ENCODE measurements at places on chromosomes 5 and 9.

DNA sequence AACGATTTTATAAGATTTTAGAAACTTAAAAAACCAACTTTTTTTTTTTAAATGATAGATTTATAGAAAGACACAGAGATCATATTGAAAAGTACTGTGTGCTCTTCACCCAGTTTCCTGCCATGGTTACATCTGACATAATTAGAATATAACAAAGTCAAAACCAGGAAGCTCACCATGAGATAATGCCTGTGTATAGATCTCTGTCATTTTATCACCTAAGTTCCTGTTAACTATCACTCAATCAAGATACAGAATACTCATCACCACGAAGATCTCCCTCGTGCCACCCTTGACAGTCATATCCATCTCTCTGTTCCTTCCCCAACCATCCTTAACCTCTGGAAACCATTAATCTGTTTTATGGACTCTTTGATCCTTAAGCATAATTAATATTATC lies 39.1 kb downstream of the POC5 start:
- DNase-seq: no peak

- DNase-seq: no peak
Measured at GRCh38 chr9:21715408-21715807, 87.0 kb upstream of the MTAP start.

DNA sequence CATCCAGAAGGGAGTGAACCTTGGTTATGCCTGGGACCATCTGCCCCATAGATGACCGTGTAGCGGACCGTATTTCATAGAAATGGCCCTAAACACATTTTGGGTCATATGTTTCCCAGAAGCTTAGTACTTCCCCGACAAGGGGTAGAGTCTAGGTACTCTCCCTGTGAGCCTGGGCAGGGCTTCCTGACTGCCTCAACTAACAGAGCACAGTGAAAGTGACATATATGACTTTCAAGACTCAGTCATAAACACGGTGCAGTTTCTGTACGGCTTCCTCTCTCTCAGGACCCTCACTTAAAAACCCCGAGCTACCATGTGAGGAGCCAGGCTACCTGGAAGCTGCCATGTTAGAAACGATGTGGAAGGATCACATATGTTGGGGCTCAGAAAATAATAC lies 20.9 kb downstream of the C9orf57 start:
- DNase-seq: no peak

GRCh38 chr5:125575891-125576505 lies 829.6 kb upstream of the ZNF608 start:
- DNase-seq: no peak

GRCh38 chr9:71303351-71303750 lies 181.9 kb upstream of the TRPM3 start:
- DNase-seq: no peak

DNA sequence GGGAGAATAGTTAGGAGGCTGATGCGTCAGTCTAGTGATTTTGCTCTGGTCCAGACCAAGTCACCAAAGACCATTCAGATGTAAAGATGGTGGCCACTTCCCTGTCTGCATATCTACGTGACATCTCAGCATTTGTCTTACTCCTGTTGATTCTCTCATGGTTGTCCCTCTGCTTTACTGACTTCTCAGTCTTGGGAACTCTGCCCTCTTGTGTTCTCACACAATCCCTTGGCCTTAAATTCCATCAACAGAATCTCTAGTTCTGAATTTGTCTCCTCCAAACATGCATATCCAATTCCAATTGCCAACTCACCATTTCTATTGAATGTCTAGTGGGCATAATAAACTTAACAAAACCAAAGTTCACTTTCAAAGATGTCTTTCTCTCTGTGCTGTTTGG lies 147.8 kb downstream of the SLC24A2 start:
- DNase-seq: no peak

GRCh38 chr9:118313965-118314364 lies 609.8 kb downstream of the TLR4 start:
- no peak for DNase-seq

GRCh38 chr9:127955294-127956015 lies 17.8 kb upstream of the DPM2 start:
- peak; percentile 49 for DNase-seq
